ENCODE measurements at places on chromosomes 3 and 15.
A peak's percentile ranks its signal among the peaks of the same experiment; 100 is the strongest.

DNA sequence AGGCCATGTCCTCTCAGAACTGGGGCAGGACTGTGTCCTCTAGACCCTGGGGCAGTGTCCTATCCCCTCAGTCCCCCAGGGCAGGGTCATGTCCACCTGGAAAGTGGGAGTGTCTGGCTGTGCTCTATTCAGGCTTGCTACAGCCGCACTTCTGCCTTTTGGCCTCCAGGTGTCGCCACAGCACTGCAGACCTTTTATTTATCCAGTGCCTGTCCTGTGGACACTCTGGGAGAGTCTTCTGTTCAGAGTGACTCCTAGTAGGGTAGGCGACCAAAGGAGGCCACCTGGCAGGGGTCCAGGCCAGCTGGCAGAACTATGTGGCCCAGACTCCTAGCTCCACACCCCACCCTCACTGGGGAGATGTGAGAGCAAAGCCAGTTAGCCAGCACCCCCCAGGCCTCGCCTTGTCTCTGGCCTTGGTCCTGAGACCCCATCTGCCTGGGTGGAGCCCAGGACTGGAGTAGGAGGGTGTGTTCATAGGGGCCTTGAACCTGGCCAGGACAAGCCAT is 3.9 kb downstream of the TMIE start:
- DNase-seq, result peak; percentile 31

GRCh38 chr3:150098621-150099020 is 127.9 kb upstream of the PFN2 start:
- DNase-seq, result no peak

- DNase-seq, result no peak
Observed at GRCh38 chr3:29764041-29764440, 483.2 kb downstream of the RBMS3 start.

GRCh38 chr15:78174401-78174800 is 25.2 kb downstream of the IDH3A start:
- DNase-seq, result no peak

- DNase-seq, result no peak
Observed at GRCh38 chr3:99118381-99118780, 216.9 kb upstream of the DCBLD2 start.

GRCh38 chr3:45962033-45962432 is 18.8 kb downstream of the CXCR6 start:
- DNase-seq, result no peak

DNA sequence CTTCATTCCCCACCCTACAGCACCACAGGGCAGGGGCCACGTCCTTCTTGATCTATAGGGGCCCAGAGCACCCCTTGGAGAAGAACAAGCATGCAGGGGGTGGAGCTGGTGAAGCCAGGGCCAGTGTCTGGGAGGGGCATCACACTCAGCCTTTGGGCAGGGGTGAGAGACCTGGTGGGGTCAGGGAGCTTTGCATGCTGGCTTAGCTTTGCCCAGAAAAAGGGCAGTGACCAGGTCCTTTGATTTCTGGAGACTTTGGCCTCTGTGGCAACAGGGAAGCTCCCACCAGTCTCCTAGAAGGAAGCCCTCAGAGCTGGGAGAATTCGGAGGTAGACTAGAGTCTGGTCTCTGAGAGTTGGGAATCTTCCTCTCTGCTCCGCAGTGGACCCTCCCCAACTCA is 990 bp downstream of the ITIH4 start:
- no peak for DNase-seq

DNA sequence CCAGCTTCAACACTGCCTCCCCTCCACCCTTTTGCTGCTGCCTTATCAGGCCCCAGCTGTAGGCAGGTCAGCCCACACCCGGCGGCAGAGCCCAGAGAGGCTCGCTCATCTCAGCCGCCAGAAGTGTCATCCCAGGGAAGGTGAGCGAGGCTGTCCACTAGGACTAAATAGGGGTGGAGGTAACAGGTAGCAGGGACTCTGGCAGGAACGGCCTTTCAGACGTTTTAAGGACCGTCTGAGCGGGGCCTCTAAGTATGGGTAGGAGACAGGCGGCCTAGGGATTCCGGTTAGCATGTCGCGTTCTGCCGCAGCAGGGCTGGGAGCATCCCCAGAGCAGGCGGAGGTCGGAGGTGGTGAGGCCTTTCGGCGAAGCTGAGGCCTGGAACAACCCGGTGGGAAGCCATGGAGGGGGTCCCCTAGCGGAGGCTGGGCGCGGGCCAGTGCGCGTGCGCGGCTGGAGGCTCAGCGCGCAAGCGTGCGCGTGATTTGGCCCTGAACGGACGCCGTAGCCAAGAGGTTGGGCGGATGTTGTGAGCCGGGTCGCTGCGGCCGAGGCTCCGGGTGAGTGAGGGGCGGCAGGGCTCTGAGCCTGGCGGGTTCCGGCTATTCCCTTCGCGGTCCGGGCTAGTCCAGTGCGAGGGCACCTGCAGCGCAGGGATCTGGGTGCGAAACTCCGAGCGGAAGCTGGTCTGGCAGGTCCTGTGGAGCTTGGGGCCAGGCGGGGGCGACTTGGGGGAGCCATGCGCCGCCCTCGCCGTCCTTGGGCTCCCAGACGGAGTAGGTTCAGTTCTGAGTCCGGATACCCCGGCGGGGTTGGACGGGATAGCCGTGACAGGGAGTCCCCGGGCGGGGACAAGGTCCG is at the start of the genes MST1 and RNF123:
Gene MST1, minus strand, starts transcription at position 429 of the 862 bp plus-strand sequence. CDS start 783 bp downstream, outside the sequence.
Gene RNF123, plus strand, starts transcription at position 512 of the 862 bp plus-strand sequence. CDS start 1,609 bp downstream, outside the sequence.
- peak; percentile 79 for DNase-seq

DNA sequence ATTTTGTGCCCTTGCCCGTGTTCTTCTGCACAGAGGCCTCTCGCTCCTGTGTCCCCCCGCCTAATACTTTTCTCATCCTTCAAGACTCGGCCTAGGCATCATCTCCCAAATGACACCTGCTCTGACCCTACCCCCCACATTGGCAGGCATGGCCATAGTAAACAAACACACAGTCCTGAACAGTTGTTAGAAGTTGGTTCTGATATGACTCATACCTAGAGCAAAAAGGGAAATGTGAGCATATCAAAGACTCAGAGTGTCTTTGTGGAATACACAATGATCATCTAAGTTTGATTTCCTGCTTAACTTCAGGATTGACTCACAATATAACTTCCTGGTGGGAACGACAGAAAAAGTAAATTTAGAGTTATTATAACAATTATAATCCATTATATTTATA is 120.5 kb downstream of the POLR2M start:
- DNase-seq, result no peak

- DNase-seq, result no peak
Observed at GRCh38 chr15:99708563-99708962, 24.7 kb downstream of the LYSMD4 start.

- no peak for DNase-seq
Observed at GRCh38 chr15:50259276-50259675, 6.2 kb downstream of the HDC start.

DNA sequence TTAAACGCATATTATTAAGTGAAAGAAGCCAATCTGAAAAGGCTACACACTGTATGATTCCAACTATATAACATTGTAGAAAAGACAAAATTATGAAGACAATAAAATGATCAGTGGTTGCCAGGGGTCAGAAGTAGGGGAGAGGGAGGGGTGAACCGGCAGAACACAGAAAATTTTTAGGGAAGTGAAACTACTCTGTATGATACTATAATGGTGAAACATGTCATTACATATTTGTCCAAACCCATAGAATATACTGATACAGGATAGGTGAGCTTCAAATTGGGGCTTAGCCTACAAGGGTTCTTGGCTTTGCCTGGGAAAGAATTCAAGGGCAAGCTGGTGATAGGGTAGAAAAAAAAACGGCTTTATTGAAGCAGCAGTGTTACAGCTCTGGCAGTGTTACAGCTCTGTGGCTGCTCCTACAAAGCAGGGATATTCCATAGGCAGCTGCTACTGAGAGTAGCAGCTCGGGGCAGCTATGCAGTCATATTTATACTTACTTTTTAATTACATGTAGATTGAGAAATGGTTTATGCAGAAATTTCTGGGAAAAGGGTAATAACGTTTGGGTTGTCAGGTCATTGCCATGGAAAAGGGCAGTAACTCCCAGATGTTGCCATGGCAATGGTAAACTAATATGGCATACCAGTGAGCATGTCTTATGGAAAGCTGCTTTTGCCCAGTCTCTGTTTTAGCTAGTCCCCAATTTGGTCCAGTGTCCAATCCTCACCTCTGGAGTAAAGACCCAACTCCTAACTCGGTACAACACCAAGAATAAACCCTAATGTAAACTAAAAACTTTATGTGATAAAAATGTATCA is 125.1 kb upstream of the SLC25A36 start:
- no peak for DNase-seq

- DNase-seq, result no peak
Observed at GRCh38 chr15:48718646-48719045, 73.1 kb upstream of the FBN1 start.

GRCh38 chr3:15766406-15766805 is 31.4 kb downstream of the ANKRD28 start:
- no peak for DNase-seq

GRCh38 chr3:122975163-122975923 is 52.2 kb downstream of the SEMA5B start:
- DNase-seq, result peak; percentile 7

- no peak for DNase-seq
Observed at GRCh38 chr15:69610277-69610676, 157.7 kb downstream of the RPLP1 start.

DNA sequence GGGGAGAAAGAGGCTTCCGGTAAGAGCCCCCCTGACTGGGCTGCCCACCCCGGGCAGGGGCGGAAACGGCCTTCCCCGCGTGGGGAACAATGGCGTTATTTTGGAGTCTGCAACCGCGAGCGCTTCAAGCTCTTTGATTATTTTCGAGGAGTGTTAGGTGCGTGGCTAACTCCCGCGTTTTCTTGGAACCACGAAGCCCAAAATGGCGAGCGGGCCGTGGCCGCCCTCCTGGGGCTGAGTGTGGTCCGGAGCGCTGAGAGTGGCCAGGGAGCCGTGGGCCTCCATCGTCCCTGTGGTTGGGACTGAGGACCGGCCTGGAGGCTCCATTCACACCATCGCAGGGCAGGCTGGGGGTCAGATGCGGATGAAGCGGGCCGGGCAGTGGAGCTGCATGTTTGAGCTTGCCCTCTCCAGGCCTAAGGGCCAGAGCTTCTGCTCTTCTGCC is 44.6 kb upstream of the POLG start:
- no peak for DNase-seq

- DNase-seq, result no peak
Observed at GRCh38 chr3:120064641-120065040, 29.6 kb downstream of the GSK3B start.

GRCh38 chr3:184942735-184943134 is 130.8 kb downstream of the VPS8 start:
- no peak for DNase-seq

- DNase-seq, result peak; percentile 18
Observed at GRCh38 chr3:125437631-125438435, 62.7 kb upstream of the ZNF148 start.

DNA sequence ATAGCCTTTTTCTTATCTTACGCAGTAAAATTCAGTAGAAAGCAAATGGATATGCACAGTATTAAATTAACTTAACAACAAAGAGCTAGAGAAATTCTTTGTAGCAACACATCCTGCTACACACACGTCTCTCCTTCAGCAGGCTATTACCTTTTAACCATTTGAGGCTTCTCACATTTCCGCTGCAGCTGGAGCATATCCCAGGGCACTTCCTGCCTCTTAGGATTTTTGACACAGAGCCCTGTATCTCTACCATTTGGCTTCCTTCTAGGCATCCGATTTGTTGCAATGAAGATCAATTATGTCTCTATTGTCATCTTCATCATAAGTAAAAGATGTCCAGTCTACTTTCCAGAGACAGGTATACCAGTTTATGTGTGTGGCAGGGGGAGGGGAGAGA is 292.4 kb upstream of the CBLB start:
- DNase-seq, result no peak

GRCh38 chr3:71389911-71390573 is 193.5 kb downstream of the FOXP1 start:
- no peak for DNase-seq

- no peak for DNase-seq
Observed at GRCh38 chr3:15043408-15044171, 21.5 kb downstream of the MRPS25 start.

GRCh38 chr3:70740872-70741271 is 428.4 kb upstream of the MDFIC2 start:
- DNase-seq, result no peak

DNA sequence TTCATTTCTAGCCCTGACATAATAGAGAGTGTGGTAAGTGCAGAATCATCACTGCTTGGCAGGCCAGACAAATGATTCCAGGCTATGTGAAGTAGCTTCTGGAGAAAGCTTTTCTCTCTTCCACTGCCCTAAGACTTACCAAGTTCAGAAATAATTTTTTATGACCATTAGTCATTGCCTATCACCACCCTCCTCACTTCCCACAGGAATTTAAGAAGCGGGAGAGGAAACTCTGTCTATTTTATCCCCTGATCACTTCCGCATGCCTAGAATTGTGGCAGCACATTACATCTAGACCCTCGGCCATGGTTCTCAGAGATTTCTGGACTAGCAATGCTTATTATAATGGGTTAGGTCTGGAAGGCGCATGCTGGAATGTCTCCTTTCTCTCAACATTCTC is 397.8 kb upstream of the NR2F2 start:
- DNase-seq, result no peak

DNA sequence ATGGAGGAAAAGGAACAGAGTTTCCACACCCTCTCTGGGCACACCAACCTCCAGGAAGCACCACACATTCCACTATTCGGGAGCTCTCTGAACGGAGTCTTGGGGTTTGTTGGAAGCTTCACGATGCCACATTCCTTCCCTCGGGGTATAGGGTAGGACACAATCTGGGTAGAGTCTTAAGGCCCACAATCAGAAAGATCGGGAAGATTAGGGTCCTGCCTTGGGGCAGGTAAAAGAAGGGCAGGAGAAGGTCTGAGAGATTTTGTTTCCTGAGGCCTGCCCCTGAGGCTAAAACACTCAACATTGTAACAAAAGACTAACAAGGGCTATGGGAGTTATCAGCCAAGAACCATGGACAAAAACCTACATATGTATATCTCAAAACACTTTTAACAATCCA is 89.2 kb upstream of the RAP2B start:
- DNase-seq, result no peak

- DNase-seq, result no peak
Observed at GRCh38 chr3:84978843-84979242, 20.1 kb downstream of the CADM2 start.

GRCh38 chr15:33045066-33045810 is 149.3 kb downstream of the FMN1 start:
- no peak for DNase-seq

- no peak for DNase-seq
Observed at GRCh38 chr3:31240874-31241273, 291.9 kb upstream of the STT3B start.

DNA sequence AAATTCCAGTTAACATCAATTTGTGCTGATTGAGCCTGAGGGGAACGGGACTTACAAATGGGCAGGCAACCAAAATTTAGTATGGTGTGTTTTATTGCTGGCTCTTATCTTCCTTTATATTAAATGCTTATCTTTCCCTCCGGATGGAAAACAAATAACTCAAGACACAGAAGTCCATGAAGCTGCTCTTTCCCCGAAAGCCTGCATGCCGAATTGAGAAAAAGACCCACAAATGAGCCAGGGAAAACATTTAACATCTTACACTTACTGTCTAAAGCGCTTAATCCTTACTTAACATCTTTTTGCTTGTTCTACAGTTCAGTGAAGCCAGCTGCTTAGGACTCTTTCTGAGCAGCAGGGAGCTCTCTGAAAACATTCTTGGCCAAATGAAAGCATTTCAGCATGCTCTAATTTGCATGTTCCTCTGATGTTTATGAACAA is 49.5 kb downstream of the HEG1 start:
- no peak for DNase-seq

GRCh38 chr15:55627730-55628368 is 39.7 kb upstream of the PYGO1 start:
- DNase-seq, result no peak

Measured in stimulated activated CD8-positive, alpha-beta memory T cell treated with anti-CD3 and anti-CD28 coated beads, Interleukin-7, amount 100 ng/mL, for 4 hours (primary cell).